ENCODE measurements at places on chromosomes 6 and 20.

DNA sequence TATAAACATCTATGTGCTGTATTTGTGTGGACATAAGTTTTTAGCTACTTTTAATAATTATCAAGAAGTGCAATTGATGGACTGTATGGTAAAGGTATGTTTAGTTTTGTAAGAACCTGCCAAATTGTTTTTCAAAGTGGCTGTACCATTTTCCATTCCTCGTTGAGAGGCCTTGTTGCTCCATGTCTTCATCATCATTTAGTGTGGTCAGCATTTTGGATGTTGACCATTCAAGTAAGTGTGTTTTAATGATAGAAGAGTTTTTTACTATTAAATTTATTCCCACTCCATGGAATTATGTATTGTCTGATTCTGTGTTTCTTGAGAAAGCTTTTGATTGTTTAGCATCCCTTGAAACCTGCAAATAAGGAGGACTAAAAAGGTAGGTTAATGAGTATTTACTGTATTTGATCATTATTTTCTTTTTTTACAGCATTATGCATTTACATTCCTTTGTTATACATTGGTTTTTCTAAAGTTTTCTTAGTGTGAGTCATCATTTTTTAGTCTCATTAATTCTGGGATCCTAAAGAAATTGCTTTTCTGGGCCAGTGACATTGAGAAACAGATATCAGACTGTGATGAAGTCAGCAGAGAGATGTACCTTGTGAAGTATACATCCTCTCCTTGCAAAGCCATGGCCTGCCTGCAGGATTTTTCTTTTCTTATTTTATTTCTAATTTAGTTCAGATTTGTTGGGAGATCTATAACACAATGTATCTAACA lies 312.8 kb upstream of the PTCHD4 start:
- no peak for DNase-seq

GRCh38 chr6:31952140-31952805 lies 6.4 kb downstream of the CFB start:
- DNase-seq = no peak

DNA sequence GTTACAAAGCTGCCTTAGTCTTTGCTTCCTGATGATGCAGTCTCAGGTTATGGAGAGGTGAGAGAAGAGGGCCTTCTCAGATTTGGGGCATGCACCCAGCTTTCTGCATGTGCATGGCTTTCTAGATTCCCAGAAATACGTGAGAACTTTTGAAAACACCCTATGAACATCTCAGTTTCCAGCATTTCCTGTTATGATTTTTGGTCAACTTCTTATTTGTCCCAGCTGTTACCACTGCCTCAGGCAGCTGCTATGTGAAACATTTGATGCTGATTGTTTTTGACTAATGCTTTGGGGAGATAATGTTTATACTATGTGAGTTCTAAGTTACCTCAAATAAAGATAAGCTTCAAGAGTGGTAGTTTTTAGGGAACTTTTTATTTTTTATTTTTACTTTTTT lies 9.5 kb upstream of the SNAP25 start:
- no peak for DNase-seq

DNA sequence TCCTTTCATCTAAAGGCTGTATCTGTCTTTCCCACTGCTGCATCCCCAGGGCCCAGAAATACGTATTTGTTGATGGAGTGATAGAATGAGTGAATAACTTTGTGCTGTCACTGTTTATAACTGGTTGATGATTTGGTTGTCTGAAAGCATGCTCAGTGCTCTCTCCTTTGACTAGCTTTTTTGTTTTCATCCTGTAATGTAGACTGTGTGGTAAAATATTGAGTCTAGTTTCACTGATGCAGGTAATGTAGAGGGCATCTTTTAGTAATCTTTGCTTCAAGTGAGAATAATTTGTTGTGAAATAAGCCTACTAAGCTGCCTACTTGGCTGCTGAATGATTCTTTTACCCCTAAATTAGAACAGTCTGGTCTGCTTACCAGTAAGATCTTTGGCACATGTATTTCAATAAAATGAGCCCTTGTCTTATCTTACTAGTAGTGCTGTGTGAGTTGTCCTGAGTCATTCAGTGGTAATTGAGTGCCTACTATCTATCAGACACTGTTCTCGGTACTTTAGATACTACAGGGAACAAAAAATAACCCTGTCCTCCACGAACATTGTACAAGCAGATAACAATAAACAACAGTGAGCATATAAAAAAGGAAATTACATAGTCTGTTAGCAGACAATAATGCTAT lies 39.9 kb downstream of the MAPK14 start:
- DNase-seq = no peak

DNA sequence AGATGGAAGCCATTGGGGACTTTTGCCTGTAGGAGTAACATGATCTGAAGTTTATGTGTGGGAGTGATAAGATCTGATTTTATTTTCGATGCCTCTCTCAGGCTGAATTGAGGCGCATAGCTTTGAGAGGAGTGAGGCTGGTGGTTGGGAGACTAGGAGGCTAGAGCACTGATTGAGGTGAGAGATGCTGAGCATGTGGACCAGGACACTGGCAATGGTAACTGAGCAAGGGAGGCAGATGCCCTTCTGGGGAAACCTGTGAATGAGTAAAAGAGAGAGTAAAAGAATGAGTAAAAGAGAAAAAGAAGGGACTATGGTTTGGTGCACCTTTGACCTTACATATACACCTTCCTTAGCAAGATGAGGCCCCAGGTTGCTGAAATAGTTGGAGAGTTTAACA lies 3.0 kb downstream of the RRP36 start:
- DNase-seq = no peak

GRCh38 chr6:39037082-39037508 lies 11.5 kb upstream of the GLP1R start:
- DNase-seq = no peak

DNA sequence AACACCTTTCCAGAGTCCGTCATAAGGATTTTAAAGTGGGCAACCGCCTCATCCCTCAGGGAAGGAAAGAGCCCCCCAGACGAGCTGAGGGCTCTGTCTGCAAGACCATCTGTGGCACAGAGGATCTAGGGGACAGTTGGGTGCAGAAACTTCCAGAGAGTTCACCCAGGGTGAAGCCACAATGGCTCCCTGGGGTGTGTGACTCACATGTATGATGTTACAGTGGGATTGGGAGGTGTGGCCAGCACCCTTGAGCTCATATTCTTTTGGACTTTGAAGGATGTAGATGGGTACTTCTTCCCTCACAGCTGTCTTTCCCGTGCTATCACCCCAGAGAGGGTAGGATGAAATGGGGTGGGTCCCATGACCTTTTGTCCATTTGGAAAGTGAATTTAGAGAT lies 95.5 kb downstream of the NCR2 start:
- DNase-seq = no peak

DNA sequence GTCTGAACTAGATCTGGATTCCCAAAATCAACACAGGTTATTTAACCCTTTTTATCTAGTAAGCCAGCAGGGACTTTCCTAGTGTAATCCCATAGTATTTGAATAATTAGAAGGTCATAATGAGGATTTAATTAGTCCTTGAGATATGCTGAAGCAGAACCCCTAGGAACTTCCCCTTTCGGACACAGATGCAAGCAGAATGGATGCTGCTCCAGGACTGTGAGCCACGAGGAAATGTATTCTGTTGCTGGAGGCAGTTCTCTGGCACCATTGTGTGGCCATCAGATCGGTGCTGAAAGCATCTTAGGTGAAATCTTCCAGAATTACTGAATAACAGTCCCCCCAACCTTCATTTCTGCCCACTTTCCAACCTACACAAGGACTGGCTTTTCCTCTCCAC lies 206.9 kb downstream of the TMEM242 start:
- no peak for DNase-seq

DNA sequence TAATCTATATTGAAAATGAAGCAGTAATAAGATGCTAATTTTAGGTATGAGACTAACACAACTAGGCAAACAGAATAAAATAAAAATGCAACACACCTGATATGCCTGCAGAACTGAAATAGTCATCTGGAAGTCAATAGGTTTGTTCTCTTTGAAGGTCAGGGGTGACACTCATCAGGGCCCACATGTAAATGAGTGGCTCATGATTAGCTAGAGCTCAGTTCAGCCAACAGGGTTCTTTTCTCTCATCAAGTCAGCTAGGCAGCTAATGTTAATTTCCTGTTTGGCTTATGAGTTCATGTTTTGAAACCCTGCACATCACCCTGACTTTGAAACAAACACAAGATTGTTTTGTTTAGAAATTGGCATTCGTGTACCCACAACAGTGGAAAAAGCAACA lies 23.8 kb downstream of the SMLR1 start:
- no peak for DNase-seq

DNA sequence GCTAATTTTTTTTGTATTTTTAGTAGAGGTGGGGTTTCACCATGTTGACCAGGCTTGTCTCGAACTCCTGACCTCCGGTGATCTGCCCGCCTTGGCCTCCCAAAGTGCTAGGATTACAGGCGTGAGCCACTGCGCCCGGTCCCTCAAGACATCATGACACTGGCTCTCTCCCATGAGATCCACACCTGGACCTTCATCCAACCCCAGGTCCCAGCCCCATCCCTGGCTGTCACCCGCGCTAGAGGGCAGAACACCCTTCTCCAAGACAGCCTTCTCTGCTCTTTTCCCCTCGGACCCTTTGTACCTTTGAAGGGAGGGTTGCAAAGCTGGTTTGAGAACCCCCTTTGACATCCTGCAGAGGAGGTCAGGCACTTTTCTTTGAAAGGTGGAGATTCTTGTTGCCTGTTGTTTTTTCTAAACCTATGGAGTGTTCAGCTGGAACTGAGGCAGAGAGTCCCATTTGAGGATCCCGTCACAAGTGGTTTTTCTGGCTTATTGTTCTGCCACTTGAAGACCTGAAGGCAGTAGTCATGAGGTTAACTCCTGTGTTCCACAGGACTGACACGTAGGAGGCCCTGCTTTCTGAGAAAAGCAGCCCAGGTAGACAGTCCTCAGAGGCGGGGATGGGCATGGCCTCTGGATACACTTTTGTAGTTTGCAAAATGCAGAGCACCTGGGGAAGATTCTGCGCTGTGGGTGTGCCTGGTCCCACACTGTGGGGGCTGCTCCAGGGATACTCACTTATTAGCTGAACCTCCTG lies 171.1 kb upstream of the SNX9 start:
- DNase-seq = no peak

- no peak for DNase-seq
These were observed 12.5 kb downstream of the ITPR3 start for GRCh38 chr6:33633462-33634158.

DNA sequence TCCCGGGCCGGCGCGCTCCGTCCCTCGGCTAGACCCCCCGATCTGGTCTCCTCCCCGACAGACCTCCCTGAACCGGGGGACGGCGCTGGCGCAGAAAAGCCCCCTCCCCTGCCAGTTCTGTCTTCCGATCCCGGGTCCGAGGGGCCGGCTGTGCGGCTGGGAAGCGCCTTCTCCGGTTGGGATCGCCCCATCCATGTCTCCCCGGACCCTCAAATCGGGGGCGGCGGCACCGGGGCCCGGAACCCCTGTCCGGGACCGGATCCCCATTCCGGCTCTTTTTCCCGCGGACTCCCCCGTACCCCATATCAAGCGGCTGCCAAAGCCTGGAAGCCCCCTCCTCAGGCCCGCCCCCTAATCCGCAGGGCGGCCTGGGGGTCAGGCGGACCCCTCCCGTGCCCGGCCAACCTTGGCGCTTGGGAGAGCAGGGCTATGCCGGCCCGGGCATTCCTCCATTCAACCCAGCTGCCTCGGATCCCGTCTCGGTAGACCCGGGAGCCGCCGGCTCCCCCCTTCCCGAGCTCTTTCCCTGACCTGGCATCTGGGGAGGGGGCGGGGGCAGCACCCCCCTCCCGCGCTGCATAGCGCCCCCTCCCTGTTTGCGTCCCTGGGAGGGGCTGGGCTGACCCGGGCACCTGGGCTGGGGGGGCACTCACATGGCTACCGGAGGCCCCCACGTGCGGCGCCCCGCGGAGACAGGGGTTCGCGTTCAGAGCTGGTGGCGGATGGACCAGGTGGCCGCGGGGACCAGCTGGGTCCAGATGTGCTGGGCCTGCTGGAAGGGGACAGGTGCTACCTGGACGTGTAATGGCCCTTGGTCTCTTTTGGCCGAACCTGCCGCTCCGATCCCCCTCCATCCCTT lies 643 bp downstream of the DLGAP4 start:
- no peak for DNase-seq

DNA sequence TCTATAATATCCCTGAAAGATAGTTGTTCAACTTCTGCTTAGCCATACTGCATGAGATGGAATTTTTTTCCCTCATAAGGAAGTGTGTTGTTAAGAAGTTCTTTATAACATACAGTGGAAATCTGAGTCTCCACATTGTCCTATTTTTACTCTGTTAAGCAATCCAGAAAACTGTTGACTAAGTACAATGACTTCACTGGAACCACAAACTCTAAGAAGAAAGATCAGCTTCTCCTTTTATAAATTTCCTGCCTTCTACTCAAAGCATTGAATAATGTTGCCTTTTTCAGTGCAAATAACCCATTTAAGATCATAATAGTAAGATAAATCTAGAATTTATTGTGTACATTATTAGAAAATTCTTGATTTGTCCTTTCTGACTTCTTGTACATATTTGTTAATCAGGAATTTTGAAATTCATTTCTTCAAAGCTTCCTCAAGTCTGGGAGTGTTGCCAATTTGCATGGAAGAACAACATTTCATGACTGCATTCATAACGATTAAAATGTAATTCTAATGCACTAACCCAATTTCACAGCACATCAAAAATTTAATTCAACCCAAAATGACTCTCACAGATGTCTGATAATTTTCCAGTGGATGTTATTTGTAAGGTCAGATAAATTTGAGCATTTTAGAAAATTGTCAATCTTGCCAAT lies 45.6 kb upstream of the ANKEF1 start:
- no peak for DNase-seq

DNA sequence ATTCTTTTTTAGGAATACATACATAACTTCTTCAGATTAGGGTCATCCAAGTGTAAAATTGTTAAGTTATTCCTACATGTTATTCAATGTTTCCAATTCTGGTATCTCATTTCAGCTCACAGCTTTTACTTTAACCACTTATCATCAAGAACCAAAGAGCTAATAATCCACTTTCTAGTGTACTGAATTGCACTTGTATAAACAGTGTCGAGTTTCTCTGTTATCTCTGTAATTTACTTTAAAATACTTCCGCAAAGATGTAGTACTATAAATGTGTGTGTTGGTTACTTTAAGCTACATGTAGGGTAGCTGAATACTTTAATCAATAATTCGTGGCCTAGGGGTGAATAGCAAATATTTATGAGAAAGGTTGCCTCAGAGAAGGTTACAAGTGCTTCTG lies 8.8 kb upstream of the GJA1 start:
- DNase-seq = no peak

DNA sequence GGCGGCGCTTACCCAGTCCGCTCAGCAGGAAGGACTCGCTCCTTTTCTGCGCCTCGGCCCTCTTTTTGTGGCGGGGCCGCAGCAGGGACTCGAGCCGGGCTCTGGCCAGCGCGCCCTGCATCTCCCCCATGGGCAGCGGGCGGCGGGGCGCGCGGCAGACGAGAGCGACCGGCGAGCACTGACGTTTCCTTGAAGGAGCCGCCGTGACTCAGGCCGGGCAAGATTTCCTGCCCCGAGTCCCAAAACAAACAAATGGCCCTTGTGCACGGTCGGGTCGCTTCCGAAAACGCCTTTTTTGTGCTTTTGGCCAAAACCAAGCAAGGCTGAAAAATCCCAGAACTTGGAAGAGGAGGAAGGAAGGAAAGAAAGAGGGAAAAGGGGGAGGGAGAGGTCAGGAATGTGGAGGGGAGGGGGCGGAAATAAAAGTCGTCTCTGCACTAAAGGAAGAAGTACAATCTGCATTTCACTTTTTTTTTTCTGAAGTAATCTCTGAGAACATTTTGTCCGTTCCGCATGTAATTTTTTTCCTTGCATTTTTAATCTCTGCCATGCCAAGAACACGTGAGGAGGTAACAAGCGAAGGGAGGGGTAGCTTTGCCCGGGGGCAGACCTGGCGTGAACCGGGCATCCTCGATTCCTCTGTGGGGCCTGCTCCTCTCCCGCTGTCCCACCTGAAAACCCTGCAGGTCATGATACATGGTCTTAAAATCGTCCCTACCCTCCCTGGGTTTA lies 123.3 kb upstream of the SLC2A12 start:
- DNase-seq = no peak
